CD8-positive, alpha-beta T cell (primary cell): ENCODE measurements at places on chromosomes 7 and 10.

GRCh38 chr10:105540381-105540780, 899.3 kb downstream of the SORCS3 start:
- DNase-seq: no peak

DNA sequence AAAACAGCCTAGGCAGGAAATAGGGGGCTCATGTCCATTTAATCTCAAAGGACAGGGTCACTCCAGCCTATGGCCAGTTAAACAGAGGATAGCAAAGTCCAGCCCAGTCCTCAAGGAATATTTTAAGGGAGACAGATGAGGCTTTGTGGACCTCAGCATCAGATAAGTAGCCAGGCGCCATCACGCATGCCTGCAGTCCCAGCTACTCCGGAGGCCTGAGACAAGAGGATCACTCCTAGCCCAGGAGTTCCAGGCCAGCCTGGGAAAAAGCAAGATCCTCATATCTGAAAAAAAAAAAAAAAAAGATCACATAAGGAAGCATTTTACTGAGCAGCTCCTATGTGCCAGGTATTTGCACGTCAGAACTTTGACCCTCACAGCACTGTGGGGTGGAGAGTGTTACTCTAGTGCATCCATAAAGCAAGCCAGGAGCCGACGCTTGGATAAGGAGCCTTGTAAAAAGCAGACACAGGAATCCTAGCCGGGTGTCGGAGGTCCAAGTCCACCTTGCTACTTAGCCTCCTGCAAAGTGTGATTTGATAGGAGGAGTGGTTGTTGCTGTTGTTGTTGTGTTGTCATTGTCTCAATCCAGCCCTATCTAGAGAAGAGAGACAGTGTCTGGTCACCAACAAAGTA, 61.8 kb upstream of the DOCK1 start:
- DNase-seq: no peak

GRCh38 chr10:12358863-12359564, 9.7 kb downstream of the CAMK1D start:
- no peak for DNase-seq

DNA sequence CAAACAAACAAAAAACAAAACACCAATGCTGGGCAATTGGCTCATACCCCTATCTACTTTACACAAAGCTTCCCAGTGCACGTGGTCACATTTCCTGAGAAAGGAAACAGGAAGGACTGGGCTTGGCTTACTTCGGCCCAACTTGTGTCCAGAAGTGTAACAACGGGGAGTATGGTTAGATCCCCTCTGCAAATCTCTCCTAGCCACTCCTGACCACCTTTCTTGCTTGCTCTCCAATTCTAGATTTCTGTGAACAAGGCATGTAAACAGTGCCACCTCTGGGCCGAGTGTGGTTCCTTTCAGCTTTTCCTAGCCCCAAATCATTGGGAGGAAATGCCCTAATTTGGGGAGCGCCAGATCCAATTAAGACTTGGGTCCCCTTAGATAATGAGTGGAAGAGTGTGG, 21.0 kb upstream of the FRAT2 start:
- DNase-seq: no peak
